ENCODE measurements at places on chromosomes 2 and 18. TPM values are rescaled to one million over a fixed set of nuclear protein-coding genes. Genes with fewer than 3 reads are reported as not detected.

GRCh38 chr18:23494992-23495391, 8.3 kb upstream of the RMC1 start:
- peaks cover 5% of the 10 kb centered on the region for H3K4me1 ChIP-seq
- no peaks in the 10 kb centered on the region for H3K27me3 ChIP-seq
- no peak overlapping the region for H3K27ac ChIP-seq
- no peak for DNase-seq
- H3K4me3 ChIP-seq = no peak overlapping the region

DNA sequence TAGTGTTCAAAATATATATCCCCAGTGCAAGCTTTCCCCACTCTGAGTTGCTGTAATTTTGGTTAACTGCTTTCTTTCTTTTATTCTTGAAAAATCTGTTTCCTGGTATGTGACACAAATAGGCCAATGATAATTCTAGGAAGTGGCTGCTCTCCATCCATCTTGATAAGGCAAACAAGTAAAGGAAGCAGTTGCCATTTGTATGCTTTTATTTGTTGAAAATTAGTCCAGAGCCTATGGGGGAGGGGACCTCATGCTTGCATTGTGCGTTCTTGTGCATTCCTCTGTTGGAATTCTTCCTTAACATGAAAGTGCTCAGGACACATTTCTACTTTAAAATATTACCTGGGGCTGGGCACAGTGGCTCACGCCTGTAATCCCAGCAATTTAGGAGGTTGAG, 111.2 kb upstream of the FSHR start:
- no peaks in the 10 kb centered on the region for H3K4me1 ChIP-seq
- no peak for DNase-seq
- no peak overlapping the region for H3K4me3 ChIP-seq
- H3K27me3 ChIP-seq = no peaks in the 10 kb centered on the region

DNA sequence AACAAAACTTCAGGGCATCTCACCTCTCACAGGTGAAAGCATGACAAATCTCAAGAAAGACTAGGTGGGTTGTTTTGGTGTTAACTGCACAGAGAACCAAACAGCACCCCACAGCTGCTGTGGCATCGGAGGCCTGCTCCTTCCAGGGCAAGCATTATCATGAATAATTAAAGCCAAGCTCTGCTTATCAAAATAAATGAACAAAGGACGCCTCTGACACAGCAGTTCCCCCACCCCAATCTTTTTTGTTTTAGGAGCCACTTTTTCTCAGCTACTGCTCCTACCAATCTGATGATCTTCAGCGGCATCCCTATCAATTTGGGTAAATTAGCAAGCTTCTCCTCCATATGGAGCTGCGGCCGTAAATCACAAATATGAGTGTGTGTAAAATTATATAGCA, 58.6 kb downstream of the KLF7 start:
- no peak for DNase-seq
- H3K4me1 ChIP-seq = peaks cover 2% of the 10 kb centered on the region
- H3K36me3 ChIP-seq = peaks cover 16% of the 10 kb centered on the region
- H3K4me3 ChIP-seq = no peak overlapping the region
- H3K27me3 ChIP-seq = no peaks in the 10 kb centered on the region
- no peak overlapping the region for H3K27ac ChIP-seq

DNA sequence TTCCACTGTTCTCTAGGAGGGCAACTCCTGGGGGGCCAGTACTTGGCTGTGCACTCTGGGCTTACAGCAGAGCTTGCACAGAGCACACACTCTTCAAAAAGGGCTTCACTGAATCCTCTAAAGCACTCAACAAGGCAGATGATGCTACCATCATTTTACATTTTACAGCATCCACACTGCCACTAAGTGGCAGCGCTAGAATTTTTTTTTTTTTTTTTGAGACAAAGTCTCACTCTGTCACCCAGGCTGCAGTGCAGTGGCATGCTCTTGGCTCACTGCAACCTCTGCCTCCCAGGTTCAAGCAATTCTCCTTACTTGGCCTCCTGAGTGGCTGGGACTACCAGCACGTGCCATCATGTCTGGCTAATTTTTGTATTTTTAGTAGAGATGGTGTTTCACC, 8.6 kb downstream of the AMMECR1L start:
- no peak for DNase-seq
- H3K4me1 ChIP-seq = peaks cover 16% of the 10 kb centered on the region

INPP4A gene
- polyA plus RNA-seq = 31.5 TPM

DCDC2C gene
- not detected for polyA plus RNA-seq

GPAT2 gene
- 4.6 TPM for polyA plus RNA-seq

STAT4 gene
- polyA plus RNA-seq = 31.2 TPM
